ENCODE measurements at places on chromosomes 16 and 17.

DNA sequence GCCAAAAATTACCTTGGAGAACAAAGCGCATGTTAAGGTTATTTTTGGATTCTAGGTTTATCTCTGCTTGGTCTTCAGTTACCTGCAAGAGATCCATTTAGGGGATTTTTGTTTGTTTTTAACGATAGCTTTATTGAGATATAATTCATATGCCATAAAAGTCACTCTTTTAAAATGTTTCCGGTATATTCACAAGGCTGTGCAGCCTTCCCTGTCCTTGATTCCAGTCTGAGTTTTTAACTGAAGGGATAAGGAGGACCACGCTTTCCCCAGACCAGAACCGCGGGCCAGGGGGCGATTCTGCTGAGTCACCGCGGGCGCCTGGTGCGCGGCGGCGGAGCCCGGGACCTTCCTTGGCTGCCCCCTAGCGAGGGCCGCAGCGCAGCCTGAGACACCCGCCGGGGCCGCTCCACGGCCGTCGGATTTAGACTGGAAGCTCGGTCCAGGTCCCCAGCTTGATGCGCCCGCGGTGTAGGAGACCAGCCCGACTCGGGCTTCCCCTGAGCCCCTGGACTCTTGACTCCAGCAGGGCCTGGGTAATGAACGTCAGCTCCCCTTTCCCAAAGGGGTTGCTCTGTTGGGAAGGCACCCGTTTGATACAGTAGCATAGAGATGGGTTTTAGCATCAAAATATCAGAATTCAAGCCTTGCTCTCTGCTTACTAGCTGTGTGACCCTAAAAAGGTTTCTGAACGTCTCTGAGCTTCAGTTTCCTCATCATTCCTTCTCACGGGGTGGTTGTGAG, 50.0 kb upstream of the STH start:
- DNase-seq, result peak; percentile 84

DNA sequence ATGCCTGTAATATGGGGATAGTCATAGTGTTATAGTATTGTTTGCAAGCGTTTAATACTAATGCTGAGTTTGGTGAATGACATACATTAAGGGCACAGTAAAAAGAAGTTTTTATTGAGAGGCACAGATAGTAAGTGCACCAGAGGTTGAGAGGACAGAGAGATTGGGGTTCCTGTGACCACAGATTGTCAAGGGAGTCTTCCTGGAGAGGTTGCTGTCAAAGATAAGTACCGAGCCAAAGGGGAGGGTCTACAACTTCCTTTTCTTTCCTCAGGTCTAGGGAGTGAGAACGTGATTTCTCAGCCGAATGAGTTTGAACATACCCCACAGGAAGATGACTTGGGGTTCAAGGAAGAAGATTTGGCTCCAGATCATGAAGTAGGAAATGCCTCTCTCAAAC, 1.8 kb downstream of the ZNF48 start:
- no peak for DNase-seq

- no peak for DNase-seq
Observed at GRCh38 chr17:64008830-64009229, 10.7 kb downstream of the PRR29 start.

DNA sequence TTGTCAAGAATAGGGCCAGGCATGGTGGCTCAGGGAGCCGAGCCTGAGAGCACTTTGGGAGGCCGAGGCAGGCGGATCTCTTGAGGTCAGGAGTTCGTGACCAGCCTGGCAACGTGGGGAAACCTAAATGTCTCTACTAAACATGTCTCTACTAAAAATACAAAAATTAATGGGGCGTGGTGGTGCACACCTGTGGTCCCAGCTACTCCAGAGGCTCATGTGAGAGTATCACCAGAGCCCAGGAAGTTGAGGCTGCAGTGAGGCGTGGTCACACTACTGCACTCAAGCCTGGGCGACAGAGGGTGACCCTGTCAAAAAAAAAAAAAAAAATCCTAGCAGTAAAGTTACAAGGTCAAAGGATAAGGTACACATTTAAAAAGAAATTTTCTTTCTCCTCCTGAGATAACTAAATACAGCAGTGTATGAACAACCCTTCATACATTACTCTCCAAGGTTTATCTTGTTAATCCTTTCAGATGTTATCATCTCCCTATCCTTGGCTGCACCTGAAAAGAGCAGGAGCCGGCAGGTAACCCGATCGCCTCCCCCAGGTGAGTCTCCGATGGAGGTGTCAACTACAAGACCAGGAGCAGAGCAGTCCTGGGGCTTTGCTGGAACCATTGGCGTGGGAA, 122.3 kb downstream of the GOSR1 start:
- DNase-seq, result no peak

GRCh38 chr17:47262586-47262985, 9.0 kb downstream of the ITGB3 start:
- no peak for DNase-seq

DNA sequence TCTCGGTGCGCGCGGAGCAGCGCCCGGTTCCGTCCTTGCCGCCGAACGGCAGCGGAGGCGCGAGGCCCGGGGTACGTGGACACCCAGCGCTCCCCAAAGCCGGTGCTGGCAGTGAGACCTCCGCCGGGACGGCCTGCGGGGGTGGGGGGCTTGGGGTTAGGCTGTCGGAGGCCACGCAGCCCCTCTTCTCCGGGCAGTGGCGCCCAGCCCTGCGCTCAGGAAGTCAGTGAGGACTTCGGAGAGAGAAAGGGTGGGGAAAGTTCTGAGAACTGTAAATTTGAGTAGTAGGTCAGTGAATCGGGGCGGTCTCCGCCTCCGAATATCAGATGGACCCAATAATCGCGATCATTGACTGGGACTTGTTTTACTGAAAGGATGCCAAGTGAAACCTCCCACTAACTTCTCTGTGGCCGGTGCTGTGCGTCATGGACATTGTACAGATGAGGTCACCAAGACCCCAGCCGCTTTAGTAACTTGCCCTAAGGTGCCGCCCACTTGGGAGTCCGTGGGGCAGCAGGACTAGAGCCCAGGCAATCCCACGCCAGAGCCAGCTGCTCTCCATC, 468 bp downstream of the IL4R start:
- DNase-seq, result no peak

DNA sequence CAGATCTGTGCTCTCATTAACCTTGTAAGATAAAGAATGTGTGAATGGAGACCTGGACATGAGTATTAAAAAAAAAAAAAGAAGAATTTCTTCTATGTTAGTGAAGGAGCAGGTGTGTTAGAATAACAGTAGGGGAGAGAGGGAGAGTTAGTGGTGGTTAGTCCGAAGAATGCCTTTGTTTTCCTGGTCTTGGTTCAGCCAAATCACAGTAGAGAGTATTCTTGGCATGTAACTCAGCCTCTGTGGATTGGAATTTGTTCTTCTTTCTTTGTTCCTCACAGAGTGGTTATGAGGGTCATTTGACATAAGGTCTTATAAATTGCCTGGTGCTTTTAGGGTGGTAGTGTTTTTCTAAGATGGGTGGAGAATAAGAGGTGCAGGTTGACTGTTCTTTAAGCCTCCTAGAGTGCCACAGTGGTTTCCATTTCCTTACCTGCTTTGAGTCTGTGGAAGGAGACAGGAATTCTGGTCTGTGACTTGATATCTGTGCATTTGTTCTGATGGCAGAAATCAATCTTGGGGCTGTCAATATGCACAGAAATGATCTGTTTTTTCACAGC, 17.6 kb downstream of the NUP93 start:
- DNase-seq, result no peak

- DNase-seq, result no peak
Observed at GRCh38 chr17:58303971-58304749, 23.4 kb upstream of the MPO start.

DNA sequence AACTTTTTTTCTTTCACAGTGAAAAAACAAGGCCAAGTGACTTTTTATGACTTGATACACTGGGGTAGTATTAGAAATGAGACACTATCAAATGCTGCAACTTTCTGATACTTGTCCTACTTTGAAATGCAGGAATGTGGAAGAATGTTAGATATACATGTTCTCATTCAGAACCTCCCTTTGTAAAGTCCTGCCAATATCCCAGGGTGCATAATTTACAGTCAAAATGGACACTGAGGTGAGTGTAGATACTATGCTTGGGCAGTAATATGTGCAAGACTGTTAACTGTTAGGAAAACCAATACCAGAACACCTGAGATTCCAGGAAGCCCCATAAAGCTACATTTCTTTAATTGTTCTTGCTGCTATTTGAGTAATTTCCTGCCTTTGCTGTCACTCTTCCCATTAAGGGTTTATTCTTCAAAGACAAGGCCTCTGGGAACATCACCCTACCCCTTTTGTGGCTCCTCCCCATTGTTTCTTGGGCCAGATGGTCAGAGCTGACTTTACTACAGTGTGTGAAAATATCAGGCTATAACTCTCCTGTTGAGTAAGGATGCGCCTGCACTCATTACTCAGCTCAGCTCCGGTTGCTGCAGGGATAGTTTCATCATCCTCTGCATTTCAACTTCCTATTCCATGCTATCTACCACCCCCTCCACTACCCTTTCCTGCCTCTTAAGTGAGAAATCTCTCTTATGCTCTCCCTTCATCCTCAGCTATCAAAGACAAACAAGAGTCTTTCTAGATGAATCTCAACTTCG, 48.7 kb downstream of the TMEM100 start:
- DNase-seq, result no peak
